ENCODE measurements at places on chromosomes 1 and 21.

- no peak for DNase-seq
Measured at GRCh38 chr1:31476891-31477846, 64.2 kb downstream of the SERINC2 start.

DNA sequence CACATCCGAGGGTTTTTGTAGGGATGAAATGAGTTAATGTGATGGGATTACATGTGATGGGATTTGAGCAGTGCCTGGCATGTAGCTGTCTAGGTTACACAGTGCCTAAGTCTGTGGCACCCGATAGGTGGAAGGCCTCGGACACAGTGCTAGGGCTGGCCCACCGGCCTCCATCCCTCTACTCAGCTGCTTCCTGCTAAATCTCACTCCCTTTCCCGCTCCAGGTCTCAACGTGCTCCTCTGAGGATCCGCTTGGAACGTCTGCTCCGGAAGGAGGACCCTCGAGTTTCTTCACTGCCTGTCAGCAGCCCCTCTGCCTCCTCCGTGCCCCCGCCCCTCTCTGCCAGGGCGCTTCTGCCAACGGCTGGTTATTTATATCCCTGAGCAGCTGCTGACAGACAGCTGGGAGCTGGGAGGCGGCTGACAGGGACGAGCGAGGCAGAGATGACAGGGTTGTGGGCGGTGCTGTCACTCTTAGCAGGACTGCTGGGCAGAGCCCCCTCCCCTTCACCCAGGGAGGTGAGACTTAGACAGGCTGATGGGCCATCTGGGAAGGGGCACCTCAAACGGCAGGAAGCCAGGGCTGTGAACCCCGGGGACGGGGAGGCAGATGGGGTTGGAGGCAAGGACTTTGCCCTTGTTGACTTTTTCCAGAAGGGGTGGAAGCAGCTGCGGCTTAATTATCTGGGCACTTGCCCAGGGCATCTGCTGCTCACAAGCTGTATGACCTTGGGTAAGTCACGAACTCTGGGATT lies 26.6 kb upstream of the LRRN2 start:
- no peak for DNase-seq

DNA sequence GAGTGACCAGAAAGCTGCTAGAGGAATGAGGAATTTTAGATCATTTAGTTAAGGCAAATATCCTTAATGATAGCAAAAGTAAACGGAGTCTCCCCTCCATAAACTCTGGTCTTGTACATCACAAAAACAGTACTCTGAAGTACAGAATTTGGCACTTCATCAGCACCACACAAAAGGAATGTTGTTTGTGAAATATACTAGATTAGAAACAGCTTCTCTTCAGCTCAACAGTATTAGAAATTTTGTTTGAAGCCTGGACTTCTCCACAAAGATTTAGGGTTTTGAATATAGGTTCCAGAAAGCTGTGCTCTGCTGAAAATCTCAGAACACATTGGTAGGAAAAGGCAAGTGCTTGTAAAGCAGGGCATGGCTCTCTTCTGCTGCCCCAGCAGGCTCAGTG lies 135.1 kb upstream of the PTGFR start:
- no peak for DNase-seq

- DNase-seq: no peak
Measured at GRCh38 chr1:52798331-52798730, 44.2 kb upstream of the ZYG11A start.

DNA sequence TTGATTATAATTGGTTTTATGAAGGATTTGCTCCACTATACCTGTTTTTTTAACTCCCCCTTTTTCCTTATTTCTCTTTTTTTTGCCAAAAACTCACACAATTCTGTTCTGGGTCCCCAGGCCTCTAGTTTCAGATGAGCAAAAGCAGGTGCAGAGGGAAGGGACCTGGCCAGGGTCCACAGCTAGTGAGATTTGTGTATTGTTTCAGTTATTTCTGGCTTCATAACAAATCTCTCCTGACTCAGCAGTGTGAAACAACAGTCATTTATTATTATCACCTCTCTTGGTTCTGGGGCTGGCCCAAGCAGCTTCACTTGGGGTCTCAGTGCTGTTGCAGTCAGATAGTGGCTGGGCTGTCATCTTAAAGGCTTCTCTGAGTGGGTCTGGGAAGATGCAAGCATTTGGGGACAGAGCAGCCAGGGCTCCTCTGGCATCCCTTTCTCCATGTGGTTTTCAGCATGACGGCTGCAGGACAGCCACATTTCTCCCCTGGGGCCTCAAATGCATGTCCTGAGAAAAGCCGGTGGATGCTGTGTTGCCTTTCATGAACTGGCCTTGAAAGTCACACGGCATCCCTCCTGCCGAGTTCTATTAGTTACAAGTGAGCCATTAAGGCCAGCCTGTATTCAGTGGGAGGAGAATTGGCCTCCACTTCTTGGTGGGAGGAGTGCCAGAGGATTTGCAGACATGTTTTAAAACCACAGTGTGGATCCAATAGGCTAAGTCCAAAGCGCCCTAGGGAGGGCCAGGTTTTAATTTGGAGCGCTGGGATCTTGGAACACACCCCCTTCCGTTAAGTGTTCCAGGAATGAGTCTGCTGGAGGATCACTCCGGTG lies 137.1 kb downstream of the CAMTA1 start:
- DNase-seq: no peak

DNA sequence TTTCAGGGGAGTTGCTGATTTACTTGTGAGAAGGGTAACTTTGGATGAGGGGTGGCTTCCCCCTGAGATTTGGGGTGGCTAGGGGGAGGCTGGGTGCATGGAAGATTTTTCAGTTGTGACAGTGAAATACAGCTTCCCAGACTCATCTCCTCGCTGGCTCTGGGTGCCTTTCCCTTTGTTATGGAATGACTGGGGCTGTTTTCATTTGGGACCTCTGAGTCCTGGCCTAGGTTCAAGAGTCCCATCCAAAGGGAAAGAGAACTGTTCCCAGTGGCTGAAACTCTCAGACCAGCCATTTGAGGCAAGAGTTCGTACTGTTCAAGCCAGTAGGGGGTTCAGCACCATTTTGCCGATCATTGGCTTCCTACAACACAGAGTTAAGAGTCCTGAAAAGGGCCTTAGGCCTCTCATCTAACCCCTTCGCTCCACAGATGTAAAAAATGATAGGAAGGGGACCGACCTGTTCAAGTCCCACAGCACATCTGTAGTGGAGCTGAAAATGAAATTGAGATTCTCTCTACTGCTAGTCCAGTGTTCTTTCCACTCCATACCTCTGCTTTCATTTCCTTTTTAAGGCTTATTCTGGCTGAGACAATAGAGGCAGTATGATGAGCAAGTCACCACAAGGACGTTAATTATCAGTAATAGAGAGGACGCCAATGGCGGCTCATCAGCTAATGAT lies 958 bp downstream of the DDR2 start:
- DNase-seq: no peak

- DNase-seq: no peak
Measured at GRCh38 chr1:223515926-223516325, 122.7 kb downstream of the CCDC185 start.

DNA sequence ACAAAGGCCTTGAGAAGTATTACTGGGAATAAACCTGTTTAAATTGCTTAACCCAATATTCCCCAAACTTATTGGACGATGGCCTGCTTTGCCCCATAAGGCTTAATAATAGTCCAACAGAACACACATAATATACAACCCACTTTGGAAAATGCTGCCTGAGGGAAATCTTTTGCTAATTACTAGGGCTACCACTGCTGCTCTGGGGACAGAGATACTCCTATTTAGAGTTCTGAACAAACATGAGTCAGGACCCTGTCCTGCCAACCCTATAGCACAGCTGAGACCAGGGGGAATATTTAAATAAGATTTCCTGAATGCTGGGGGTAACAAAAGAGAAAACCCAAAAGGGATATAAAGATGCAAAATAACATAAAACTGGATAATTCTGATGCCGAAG lies 139.1 kb downstream of the BRINP2 start:
- no peak for DNase-seq

GRCh38 chr1:231134624-231135023 lies 27.2 kb upstream of the TRIM67 start:
- DNase-seq: no peak

DNA sequence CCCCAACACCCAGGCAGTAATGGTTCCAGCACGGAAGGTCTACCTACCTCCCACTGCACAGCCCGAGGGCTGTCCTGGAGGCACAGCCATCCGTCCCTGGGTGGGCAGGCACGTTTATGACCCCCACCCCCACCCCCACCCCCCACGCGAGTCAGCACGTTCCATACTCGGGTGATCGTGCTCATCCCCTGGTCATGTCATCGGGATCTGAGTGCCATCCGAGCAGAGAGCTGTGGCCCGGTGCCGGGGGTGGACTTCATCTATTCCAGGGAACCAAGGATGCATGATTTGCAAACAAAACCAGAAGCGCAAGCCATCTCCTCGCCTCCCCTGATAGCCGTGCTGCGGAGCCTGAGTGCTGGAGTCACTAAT lies 1.1 kb downstream of the TSPEAR start:
- no peak for DNase-seq
